ENCODE measurements at places on chromosomes 2 and 18.

DNA sequence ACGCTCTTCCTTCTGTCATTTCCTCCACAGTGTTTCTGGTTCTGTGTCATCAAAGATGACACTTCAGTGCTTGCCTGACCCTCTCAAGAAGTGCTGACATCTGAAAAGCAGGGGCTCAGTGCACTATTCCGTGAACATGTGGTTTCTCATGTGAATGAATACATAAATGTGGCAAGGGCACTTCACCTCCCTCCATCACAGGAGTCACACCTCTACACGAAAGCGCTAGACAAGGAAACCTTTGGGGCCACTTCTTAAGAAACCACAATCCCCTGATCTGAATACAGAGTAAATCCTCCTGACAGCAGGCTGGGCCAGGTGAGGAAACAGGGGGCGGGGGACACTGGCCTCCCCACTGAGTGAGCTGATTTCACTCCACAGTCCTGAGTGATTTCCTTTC lies 145.8 kb upstream of the ACAA2 start:
- peak; percentile 8 for DNase-seq

DNA sequence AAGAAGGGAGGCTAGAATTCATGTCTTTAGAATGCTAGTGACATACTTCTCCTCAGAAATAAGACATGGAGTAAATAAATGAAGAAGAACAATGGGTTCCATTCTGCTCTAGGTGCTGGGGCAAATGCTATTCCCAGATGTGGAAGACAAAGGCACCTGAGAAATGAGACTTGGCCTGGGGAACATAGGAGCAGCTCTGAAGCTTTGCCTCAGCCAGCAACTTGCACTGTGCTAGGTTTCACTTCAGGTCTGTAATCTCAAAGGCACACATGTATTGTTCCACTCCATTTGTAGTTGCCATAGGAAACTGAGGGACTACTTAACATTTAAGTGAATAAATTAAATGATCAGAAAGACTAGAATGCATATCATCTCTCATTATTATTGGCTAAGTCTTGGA lies 538.9 kb upstream of the REG3G start:
- DNase-seq = no peak

- DNase-seq = no peak
Measured at GRCh38 chr18:79468119-79468789, 72.5 kb downstream of the NFATC1 start.

GRCh38 chr2:101435001-101435862 lies 39.7 kb downstream of the RFX8 start:
- DNase-seq = no peak

DNA sequence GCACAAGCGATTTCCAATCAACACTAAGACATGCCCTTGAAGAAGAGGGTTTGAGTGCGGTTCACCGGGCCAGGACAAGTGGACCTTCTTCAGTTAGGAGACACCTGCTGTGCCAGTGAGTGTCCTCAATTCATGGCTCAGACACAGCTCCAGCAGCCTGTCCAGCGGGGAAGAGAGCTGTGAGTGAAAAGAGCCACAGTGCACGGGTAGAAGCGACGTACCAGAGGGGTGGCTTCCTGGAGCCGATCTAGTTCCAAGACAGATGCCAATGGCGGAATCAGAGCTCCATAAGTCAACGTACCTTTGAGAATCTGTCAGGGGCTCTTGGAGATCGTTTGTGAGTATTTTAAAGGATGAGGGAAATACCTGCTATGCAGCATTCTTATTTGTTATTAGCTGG lies 119.9 kb upstream of the SALL3 start:
- no peak for DNase-seq

- no peak for DNase-seq
Measured at GRCh38 chr2:204900487-204900886, 355.2 kb downstream of the PARD3B start.

DNA sequence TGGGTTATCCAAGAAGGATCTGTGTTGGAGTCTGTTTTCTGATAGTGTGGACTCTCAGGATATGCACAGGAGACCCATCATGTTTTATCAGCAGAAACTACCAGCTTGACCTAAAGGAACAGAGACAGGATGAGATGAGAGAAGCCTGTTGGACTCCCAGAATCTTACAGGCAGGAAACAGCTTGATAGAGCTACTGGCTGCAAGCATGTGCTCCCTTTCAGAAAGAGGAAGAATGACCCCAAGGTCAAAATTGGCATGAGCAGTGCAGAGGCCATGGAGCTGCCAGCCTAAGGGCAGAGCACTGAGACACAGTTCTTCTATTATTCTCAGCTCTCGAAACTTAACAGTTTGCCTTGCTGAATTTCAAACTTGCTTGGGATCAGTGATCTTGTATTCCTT lies 135.2 kb upstream of the NFATC1 start:
- no peak for DNase-seq

- no peak for DNase-seq
Measured at GRCh38 chr18:58405107-58405898, 223.6 kb downstream of the ALPK2 start.

DNA sequence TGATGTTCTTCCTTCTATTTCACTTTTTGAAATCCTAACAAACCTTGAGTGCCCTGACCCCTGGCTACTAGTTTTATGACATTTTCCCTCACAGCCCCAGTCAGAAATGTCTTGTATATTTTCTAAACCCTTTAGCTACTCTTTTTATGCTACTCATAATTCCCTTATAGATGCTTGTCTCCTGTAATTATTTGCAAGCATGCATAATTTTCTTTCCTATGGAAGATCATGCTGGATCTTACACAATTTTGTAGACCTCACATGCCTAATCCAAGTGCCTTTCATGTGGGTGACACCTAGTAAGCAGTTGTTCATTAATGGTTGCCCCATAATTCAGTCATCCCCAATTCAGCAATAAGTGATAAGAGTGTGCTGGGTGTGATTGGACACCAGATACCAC lies 6.9 kb downstream of the GPD2 start:
- no peak for DNase-seq

Data from stimulated activated CD4-positive, alpha-beta T cell treated with anti-CD3 and anti-CD28 coated beads, Interleukin-1b, Interleukin-23, amount 100 ng/mL, for 48 hours (primary cell).